ENCODE measurements at places on chromosomes 6 and 20.
A peak's percentile ranks its signal among the peaks of the same experiment; 100 is the strongest.

- DNase-seq: no peak
Observed at GRCh38 chr20:49641683-49642656, 71.7 kb downstream of the B4GALT5 start.

DNA sequence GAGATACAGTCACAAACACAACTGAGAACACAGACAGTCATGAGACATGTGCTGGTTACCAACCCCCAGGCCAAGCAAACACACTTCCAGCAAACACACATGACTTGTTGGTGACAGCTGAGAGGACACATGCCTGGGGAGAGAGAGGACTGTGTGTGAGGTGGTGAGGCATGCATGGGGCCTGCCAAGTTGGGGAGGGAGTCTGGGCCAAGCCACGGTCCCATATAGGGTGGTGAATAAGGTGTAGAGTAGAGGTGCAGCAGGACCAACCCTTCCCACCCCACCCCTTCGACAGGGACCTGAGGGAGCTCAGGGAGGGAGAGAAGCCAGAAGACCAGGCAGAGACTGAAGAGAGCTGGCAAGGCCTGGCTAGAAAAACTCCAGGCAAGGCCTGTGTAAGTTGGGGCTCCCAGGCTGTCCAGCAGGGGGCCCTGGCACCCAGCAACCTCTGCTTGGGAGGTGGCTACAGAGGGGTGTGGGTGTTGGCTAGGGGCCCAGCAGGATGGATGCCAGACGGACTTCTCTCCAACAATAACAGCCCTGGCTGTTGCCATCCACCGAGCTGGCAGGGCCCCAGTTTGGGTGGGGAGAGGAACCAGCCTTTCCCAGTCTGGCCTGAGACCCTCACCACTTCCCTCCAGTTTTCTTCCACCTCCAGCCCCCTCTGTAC is 2.0 kb upstream of the SLC29A1 start:
- DNase-seq: peak; percentile 81

DNA sequence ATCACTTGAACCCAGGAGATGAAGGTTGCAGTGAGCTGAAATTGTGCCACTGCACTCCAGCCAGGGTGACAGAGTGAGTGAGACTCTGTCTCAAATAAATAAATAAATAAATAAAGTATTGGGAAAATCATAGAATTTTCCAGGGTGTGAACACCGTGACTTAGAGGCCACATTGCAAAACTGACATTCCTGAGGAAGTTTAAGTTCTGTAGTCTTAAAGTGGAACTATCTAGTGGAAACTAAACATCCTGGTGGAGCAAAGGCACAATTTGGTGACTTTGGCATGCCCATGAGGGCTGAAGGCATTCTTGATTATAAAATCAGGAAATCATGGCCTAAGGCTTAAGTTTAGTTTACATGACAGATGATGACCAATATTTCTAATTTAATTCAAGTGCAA is 32.7 kb upstream of the MCM3 start:
- no peak for DNase-seq

- DNase-seq: no peak
Observed at GRCh38 chr6:19158586-19158985, 678.6 kb upstream of the ID4 start.

- no peak for DNase-seq
Observed at GRCh38 chr6:10259671-10260070, 155.2 kb downstream of the TFAP2A start.

DNA sequence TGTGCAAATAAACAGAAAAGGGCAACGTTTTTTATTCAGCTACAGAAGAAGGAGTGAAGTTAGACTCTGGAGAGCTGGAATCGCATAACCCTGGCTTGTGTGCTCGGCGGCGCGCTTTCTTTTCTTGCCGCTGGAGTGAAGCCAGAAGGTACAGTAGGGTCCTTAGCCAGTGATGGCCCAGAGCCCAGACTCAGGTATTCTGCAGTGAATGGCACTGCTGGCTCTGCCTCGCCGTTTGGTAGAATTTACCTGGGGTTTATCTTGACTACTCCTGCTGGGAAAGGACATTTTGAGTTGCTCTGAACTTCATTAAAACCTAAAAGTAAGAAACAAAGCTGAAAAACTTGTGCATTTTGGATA is 56.9 kb upstream of the TIAM2 start:
- no peak for DNase-seq
